ENCODE measurements at places on chromosomes 13 and 19.

DNA sequence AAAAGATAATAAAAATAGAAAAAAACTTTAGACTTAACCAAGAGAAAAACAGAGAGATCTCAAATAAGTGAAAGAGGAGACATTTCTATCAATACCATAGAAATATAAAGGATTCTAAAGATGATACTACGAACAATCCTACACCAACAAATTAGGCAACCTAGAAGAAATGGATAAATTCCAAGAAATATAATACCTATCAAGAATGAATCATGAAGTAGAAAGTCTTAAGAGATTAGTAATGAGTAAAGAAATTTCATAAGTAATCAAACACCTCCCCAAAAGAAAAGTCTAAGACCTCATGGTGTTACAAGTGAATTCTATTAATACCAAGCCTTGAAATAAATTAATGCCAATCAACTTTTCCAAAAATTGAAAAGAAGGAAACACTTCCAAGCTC, 1584.5 kb upstream of the MIR17HG start:
- DNase-seq = no peak

DNA sequence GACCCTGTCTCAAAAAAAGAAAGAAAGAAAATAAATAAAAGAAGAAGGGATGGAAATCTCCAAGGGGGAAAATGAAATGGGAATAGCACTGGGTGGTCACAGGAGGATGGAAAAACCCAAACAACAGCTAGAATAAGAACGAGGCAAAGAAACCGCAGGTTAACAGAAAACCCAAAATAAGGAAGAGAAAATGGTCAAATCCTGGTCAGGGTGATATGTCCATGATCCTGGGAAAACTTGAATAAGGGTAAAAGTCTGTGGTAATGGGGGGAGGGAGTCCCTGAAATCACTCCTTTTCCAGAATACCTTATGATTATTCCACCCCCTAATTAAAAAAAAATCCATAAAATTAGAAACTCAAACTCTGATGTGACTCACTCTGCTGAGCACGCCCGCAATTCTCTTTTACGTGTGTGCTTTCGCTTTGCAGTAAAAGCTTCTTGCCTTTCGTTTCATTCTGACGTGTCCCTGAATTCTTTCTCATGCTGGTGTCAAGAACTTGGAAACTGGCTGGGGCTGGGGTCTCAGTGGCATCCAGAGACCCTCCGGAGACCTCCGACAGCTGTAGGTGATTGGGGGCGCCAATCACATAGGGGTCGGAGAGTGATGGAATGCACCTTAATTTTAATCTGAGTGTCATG, 4.3 kb upstream of the NAXD start:
- DNase-seq = no peak

DNA sequence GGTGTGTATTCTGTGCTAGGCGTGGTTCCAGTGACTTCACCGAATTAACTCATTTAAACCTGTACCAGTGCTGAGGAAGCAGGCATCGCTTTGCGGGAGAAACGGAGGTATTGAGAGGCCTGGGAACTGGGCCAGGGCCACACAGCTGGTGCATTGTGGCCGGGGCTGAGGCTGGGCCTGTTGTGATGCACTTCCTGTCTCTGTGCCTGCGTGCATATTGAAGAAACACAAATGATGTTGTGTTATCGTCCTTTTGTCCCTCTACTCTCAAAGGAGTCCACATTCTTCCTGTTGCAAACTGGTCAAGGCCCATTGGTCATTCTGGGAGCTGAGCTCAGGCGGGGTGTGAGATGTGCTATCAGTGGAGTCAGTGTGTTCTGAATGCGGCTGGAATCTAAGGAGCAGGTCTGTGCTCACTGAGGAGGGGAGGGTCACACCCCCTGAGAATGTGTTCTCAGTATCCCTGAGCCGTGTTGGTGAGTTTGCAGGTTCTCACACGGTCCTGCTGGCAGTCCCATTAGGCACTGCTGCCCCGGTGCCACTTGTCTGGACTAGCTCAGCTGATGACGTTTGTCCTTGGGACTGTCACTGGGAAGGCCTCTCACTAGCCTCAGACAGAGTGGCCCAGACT, 62.1 kb downstream of the ARHGEF7 start:
- DNase-seq = no peak

DNA sequence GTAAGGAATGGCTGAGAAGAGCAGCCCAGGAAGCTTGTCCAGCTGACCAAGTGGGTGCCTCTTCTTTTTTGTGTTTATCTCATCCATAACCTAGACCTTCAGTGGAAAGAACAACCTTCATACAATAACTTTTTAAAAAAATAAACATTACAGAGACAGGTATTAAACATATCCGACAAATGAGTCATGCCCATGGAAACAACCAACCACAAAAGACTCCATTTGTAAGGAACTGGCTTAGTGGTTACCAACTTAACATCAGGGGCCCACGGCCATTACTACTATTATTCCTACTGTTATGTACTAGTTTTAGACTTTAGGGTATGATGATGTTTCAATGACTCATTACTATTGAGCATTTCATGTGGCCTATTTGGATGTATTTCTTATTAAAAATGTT, 191.7 kb upstream of the SERP2 start:
- no peak for DNase-seq

GRCh38 chr19:31408460-31409124, 59.4 kb upstream of the TSHZ3 start:
- no peak for DNase-seq
